ENCODE measurements at places on chromosomes 7 and 10. TPM values are rescaled to one million over a fixed set of nuclear protein-coding genes. Genes with fewer than 3 reads are reported as not detected.

- no peak for DNase-seq
Observed at GRCh38 chr10:77493851-77494261, 143.8 kb downstream of the KCNMA1 start.

Gene CYP26A1
- not detected for total RNA-seq

DNA sequence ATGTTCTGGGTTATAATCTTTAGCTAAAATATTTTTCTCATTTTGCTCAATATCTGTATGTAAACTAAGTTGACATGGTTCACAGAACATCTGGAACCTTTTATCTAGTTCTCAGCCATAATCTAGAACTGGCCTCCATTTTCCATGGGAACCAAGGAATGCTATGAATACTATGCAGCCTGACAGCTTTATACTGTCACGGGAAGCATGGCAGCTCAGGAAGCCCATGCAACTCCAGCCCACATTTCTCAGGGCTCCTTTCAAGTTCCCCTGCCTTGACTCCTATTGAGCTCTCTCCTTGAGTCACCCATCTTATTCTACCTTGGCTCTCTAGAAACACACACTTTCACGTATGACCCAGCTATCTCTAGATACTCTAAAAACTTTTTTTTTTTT lies 36.6 kb upstream of the PRKAR2B start:
- no peak for DNase-seq

DNA sequence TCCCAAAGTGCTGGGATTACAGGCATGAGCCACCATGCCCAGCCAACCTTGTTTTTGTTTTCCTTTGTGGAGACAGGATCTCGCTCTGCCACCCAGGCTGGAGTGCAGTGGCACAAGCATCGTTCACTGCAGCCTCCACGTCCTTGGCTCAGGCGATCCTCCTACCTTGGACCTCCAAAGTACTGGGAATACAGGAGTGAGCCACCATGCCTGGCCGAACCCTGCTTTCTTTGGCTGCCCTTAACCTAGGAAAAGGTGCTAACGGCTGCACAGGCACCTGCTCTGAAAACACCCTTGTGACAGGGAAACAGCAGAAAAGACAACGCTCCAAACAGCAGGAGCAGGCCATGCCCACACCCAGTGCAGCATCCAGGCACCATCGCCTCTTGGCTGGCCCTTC lies 71.9 kb downstream of the OAT start:
- DNase-seq, result no peak

DNA sequence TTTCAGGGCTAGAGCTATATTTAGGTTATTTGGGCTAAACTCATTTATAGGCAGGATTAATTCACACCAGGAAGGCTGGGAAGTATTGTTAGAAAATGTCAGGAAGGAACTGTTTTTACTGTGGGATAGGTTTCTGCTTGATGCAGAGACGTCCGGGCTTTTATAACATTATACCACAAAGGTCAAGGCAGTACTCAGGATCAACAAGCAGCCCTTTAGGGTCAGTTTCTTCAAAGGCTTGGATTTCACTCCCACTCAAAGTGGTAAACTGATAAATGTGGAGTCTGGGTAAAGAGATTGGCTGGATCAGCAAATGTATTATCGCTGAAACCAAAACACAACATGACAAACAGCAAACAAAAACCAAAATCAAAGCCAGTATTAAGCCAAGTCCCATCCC lies 127.2 kb downstream of the ARL5B start:
- DNase-seq, result no peak

- peak; percentile 55 for DNase-seq
Observed at GRCh38 chr10:5949009-5949759, 28.2 kb downstream of the IL15RA start.

DNA sequence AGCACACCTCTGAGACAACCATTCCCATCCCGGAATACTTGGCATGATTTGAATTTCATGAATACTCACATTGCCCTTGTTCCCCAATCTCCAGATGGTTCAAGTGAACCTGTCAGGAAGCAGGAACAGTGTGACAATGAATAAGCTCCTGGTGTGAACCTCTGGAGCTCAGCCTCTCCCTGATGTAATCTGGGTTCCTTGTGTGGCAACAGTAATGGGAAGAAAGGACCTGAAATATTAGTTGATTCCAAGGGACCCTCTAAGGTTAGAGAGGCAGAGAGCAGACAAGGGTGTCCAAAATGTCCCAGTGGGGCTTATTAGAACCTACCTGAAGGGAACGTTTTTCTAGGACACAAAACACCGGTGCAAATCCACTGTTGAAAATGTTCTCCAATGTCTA lies 8.5 kb downstream of the OR2A7 start:
- no peak for DNase-seq
